ENCODE measurements at places on chromosomes 16 and 17. TPM values are rescaled to one million over a fixed set of nuclear protein-coding genes. Genes with fewer than 3 reads are reported as not detected.

GRCh38 chr16:64450177-64450576 lies 671.7 kb downstream of the CDH11 start:
- no peak overlapping the region for H3K27ac ChIP-seq
- no peaks in the 10 kb centered on the region for H3K36me3 ChIP-seq
- H3K4me1 ChIP-seq, result no peaks in the 10 kb centered on the region
- H3K27me3 ChIP-seq, result no peaks in the 10 kb centered on the region

The TP53TG3B gene
- not detected for total RNA-seq

The PIRT gene
- not detected for total RNA-seq

DNA sequence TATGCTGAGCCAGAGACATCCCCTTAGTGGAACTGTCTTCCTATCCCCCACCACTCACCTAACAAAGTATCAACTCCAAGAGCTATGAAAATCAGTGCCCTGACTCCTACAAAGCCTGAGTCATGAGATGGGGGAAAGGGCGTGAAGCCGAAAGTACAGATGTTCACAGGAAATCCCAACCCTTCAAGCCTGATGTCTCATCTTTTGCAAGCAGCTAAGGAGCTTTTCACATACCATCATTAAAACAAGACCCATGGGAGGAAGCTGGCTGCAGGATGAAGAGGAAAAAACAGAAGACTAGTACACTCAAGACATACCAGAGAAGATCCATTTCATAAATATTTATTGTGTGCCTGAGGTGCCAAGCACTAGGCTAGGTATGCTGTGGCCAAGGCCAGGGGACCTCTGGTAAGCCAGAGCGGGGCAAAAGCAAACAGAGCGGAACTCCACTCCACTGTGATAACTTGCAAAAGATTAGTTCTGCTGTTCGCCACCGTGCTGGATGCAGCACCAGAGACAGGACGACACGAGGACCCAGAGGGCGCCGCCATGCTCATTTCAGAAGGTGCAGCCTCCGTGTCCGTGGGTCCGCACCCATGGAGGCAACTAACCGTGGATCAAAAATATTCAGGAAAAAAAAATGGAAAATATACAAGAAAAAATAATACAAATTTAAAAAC lies 4.5 kb upstream of the MNT start:
- H3K4me1 ChIP-seq, result peaks cover 41% of the 10 kb centered on the region
- no peak for DNase-seq
- no peaks in the 10 kb centered on the region for H3K36me3 ChIP-seq
- peak overlapping the region; percentile 26 for H3K27ac ChIP-seq
- no peaks in the 10 kb centered on the region for H3K27me3 ChIP-seq

- H3K27ac ChIP-seq, result no peak overlapping the region
- no peaks in the 10 kb centered on the region for H3K27me3 ChIP-seq
- DNase-seq, result no peak
- H3K4me3 ChIP-seq, result no peak overlapping the region
- no peaks in the 10 kb centered on the region for H3K36me3 ChIP-seq
- H3K4me1 ChIP-seq, result no peaks in the 10 kb centered on the region
Observed at GRCh38 chr16:89845417-89845816, 17.1 kb downstream of the SPIRE2 start.

The PERCC1 gene
- not detected for total RNA-seq

DNA sequence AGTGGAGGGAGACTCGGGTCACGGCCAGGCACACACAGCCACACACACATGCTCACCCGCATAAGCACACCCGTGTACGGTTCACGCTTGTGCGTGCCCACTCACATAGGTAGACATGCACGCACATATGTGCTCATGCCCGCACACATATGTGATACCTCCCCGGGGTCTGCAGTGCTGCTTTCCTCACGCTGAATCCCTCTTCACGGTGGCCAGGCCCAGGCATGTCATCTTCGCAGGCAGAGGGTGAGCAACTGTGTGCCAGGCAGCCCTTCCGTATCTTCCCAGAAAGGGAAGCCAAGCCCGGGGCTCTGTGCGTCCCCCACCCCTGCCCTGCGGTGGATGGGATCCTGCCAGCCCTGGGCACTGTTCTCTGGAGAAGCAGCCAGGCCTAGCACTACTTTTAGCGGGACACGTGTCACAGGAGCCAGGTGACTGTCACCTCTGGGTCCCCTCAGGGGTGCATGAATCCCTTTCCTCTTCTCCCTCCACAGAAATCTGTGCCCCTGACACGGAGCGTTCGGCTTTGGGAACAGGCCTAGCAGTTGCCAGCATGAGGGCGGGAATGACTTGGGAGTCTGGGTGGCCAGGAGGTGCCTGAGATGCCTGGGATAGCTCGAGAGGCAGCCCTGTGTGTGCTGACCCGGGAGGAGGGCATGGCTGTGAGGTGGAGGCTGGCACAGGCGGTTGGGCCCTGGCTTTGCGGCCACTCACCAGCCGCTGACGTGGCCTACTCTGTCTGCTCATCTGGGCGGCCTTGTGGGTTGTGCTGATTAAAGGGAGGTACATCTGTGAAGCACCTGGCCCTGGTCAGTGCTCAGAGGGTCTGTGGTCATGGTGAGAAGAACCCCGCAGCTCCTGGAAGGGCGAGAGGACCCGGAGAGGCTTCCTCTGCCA lies 47.5 kb downstream of the BAIAP2 start:
- H3K27me3 ChIP-seq, result no peaks in the 10 kb centered on the region
- H3K36me3 ChIP-seq, result peaks cover 18% of the 10 kb centered on the region
- peak; percentile 86 for DNase-seq
- H3K4me3 ChIP-seq, result no peak overlapping the region
- peak overlapping the region; percentile 79 for H3K27ac ChIP-seq
- H3K4me1 ChIP-seq, result peaks cover 40% of the 10 kb centered on the region

DNA sequence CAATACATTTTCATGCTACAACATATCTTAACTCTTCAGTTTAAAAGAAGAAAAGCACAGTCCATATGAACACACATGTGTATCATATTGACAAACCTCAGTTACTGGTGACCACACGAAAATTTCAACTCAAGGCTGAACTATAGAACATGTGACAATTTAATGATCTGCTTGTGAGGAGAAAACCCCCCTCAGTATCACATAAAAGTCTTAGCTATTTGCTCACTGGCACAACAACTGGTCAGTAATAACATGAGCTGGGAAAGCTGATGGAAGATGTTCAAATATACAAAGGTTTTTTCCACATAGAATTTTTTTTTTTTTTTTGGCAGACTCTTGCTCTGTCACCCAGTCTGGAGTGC lies 19.5 kb downstream of the ZNF652 start:
- H3K27ac ChIP-seq, result no peak overlapping the region
- peak overlapping the region; percentile 17 for H3K4me3 ChIP-seq
- no peak for DNase-seq
- no peaks in the 10 kb centered on the region for H3K27me3 ChIP-seq
- H3K36me3 ChIP-seq, result no peaks in the 10 kb centered on the region

DNA sequence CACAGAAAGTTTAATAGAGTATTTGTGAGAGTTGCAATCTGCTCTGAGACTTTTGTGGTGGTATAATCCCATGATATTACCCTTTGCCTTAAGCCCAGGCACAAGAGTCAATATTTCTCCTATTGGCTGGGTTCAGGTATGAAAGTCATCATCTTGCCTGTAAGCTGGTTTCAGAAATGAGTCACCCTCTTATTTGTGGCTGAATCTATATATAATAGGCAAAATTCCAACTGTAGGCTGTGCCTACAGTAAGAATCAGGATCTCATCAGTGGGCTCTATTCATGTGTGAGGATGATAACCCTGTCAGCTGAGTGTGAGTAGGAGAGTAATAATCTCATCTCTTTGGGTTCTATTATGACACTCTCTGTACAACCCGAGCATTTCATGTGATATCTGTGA lies 2103.1 kb downstream of the TP53TG3F start:
- H3K27ac ChIP-seq, result no peak overlapping the region
- DNase-seq, result no peak
- H3K36me3 ChIP-seq, result no peaks in the 10 kb centered on the region
- H3K4me1 ChIP-seq, result no peaks in the 10 kb centered on the region
- H3K27me3 ChIP-seq, result no peaks in the 10 kb centered on the region

The ADAM11 gene
- 0.43 TPM for total RNA-seq

The RND2 gene
- 0.78 TPM for total RNA-seq

GRCh38 chr17:6800422-6801027 lies 24.5 kb downstream of the FBXO39 start:
- no peaks in the 10 kb centered on the region for H3K36me3 ChIP-seq
- no peak overlapping the region for H3K27ac ChIP-seq
- no peak overlapping the region for H3K4me3 ChIP-seq
- H3K27me3 ChIP-seq, result no peaks in the 10 kb centered on the region
- no peaks in the 10 kb centered on the region for H3K4me1 ChIP-seq

The CDT1 gene
- total RNA-seq, result 1.0 TPM
